ENCODE measurements at places on chromosomes 4 and X.

DNA sequence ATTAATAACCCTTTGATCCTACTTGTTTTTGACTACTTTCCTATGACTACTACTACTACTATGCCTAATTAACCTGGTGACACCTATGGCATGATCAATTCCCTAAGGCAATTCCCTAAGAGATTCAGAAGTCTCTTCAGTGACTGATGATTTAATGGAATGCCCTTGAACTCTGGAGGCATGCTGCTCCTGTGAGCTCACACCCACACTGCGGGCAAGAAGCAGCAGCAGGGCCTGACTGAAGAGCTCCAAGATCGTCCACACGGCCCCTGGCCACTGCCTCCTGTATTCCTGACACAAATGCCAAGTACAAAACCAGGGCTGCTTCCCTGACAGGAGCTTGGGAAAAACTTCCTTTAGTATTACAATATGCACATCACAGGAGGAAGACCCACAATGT lies 74.2 kb upstream of the STS start:
- no peak for DNase-seq

DNA sequence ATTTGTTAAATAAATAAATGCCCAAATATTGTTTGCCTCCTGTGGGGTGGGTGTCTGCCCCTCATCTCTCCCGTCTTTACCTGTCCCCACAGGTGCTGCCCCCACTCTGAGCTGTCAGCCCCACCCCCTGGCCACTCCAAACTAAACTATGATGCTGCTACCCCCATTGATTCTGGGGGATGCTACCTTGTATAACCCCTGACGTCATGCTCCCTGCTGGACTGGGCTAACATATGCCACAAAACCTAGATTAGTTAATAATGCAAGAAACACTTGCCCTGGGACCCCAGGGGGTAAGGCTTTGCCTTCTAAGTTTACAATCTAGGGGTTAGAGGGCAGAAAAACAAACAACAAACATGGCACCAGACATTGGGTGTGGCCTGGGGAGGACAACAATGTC lies 58.6 kb downstream of the MSX1 start:
- DNase-seq: no peak

GRCh38 chrX:97882306-97882705 lies 998.6 kb downstream of the RPA4 start:
- DNase-seq: no peak

- peak; percentile 12 for DNase-seq
These were observed 11.3 kb downstream of the SMIM10L2A start for GRCh38 chrX:135432881-135433521.

DNA sequence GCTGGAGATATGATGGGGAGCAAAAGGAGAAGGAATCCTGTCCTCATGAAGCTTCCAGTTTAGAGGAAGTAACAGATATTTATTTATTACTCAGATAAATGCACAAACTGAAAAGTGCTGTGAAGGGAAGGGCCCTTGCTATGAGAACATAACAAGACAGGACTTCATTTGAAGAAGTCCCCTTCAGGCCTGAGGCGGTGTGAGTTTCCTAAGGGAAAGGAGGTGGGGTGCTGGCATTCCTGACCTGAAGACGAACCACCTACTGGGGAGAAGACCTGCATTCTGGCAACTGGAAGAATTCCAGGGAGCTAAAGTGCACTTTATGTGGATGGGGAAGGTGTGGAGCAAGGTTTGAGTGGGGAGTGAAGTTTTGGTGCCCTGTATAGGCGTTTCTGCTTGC lies 15.9 kb upstream of the SPARCL1 start:
- DNase-seq: no peak

GRCh38 chr4:124459941-124460310 lies 252.6 kb downstream of the ANKRD50 start:
- no peak for DNase-seq

GRCh38 chrX:55057675-55058249 lies 17.1 kb upstream of the PAGE2B start:
- peak; percentile 40 for DNase-seq

- peak; percentile 33 for DNase-seq
These were observed 27.5 kb downstream of the CCDC149 start for GRCh38 chr4:24885342-24885741.

DNA sequence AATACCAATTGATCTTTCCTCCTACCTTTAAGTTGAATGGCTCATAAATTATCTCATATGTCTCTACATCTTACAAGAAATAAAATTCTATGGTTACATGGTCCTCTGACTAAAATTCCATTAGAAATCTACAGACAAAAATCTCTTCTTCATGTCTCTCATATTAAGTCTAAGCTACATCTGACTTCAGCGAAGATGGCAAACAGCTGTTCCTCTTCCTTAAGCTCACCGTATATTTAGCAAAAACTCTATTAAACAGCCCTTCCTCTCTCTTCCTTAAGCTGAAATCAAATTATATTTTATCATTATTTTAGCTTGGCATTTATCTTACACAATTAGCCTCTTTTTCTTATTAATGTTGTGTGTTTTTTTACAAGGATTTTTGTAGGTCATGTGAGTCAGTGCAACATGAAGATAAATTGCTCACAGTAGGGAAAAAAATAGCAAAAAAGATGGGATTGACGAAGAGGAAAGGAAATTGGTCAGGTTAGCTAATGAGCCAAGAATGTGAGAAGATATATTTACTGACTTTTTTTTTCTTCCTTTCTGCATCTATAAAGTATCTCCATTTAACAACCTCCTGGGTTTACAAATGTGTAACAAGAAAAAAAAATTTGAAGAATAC lies 2412.8 kb downstream of the ARAP2 start:
- no peak for DNase-seq

DNA sequence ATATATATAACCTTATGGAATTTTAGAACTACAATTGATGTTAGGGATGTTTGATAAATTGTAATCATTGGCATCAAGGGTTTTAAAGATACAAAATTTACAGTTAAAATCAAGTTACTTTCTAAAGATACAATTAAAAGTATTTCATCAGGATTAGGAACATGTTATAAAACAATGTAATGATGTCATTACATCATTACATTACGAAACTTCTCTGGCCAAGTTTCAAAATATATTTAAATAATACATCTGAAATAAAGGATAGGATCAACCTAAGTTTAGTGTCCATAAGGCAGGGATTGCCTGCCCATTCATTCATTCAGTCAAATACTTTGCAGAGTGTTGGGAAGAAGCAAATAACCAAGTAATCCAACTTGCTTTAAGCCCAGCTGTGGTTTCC lies 75.1 kb downstream of the TENM3 start:
- DNase-seq: no peak

- DNase-seq: peak; percentile 22
These were observed 808 bp downstream of the PRDM5 start for GRCh38 chr4:120921456-120922380.

DNA sequence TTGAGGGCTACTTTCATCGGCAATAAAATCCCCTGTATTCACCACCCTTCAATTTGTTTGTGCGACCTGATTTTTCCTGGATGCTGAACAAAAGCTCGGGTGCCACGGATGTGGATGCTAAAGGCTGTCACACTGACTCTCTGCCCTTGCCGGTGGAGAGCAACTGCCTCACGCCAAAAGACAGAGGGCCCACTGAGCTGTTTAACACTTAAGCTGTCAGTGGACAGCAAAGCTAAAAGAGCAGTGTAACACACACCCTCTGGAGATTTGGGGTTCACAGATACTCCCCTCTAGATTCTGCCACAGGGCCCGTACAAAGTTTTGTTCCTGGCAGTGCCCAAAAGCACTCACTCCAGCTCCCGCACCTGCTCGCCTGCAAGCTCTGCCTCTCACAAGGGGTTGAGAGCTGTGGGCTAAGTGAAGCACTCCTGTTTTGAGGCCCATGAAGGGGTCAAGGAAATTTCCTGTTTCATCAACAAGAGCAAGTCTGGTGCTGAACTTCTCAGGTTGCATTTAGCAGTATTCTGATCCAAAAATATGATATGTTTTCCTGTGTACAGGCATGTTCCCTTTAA lies 1571.9 kb downstream of the ADGRL3 start:
- DNase-seq: no peak

- DNase-seq: no peak
These were observed 270.6 kb downstream of the TRIML1 start for GRCh38 chr4:188409851-188410250.

DNA sequence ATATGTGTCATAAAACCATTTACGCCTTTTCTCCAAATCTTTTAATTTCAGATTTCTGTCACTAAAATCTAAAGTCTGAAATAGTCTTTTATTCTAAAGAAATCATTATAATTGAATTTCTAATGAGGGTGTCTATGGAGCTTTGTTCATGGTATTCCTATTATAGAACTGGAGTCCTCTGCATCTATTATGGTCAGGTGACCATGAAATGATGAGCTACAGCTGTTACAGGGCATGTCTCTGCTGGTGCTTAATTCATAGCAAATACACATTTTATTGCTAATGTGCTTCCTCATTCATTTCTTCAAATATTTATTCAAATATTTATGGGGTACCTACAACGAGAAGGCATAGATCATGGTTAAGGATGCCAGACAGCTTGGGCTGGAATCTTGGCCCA lies 126.1 kb downstream of the NAA11 start:
- DNase-seq: no peak

GRCh38 chr4:48268956-48269860 lies at the start of gene TEC:
Gene TEC, minus strand, starts transcription at chr4:48269838. Its CDS starts 41,224 bp downstream, at chr4:48228614.
- DNase-seq: no peak

DNA sequence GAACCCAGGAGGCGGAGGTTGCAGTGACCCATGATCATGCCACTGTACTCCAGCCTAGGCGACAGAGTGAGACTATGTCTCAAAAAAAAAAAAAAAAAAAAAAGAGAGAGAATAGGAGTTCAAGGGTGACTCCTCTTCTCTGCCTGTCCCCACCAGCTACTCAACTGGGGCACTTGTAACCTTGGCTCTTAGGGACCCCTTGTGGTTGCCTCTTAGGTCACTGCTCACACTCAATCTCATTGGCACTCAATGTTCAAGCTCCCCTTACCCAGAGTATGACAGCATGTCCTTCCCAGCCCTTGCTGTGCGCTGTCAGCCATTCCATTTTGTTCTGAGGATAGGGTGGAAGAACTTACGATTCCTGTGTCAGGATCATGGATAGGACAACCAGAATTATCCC lies 82.4 kb upstream of the BEND4 start:
- no peak for DNase-seq

- no peak for DNase-seq
These were observed 17.8 kb downstream of the PDCL2 start for GRCh38 chr4:55574252-55574651.

DNA sequence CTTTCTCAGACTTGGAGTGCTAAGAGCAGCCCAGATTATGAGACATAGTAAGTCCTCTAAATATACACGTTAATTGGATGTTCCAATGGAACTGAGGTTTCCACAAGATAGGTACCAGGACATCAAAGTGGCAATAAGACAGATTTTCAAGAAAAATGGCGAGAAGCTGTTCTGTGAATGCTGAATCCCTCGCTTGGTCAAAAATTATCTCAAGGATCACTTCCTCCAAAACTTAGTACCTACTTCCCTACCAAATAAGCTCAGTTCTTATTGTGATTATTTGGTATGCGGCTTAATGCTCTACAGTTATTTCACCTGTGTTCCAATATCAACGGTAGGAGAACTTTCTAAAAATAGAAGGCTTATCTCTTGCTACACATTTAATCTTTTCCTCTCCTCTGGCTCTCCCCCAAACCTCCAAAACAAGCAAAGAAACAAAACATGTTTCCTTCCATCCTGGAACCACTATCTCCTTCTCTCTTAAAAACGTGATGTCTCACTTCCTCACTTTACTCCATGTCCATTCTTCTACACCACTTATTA lies 14.7 kb downstream of the PDGFC start:
- no peak for DNase-seq

- DNase-seq: no peak
These were observed 1251.0 kb downstream of the PCDH18 start for GRCh38 chr4:136281307-136281706.

GRCh38 chrX:35244796-35245508 lies 302.4 kb downstream of the FAM47B start:
- DNase-seq: no peak

- no peak for DNase-seq
These were observed 99.8 kb downstream of the TRAPPC11 start for GRCh38 chr4:183758758-183759447.

DNA sequence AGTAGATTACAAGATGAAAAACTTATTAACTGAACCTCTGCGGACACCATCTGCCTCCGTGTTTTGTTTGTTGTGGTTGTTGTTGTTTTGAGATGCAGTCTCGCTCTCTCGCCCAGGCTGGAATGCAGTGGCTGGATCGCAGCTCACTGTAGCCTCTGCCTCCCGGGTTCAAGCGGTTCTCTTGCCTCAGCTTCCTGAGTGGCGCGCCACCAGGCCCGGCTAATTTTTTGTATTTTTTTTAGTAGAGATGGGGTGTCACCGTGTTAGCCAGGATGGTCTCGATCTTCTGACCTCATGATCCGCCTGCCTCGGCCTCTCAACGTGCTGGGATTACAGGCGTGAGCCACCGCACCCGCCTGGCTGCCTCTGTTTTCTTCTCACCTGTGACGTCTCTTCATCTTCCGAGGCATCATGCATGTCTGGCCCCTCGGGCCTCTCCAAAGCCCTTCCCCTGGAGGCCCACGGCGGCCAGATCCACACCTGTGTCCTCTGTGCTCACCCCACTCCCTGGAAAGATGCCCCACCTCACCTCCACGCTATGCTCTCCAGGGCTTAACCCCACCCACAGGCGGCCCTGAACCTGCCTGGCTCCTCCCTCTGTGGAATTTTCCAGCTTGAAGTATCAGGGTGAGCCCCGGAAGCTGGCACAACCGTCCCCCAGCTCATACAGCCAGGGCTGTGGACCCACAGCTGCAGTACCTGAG lies 77.0 kb upstream of the MXD4 start:
- DNase-seq: no peak

- peak; percentile 62 for DNase-seq
These were observed 78.9 kb downstream of the IRF2 start for GRCh38 chr4:184395451-184395917.

DNA sequence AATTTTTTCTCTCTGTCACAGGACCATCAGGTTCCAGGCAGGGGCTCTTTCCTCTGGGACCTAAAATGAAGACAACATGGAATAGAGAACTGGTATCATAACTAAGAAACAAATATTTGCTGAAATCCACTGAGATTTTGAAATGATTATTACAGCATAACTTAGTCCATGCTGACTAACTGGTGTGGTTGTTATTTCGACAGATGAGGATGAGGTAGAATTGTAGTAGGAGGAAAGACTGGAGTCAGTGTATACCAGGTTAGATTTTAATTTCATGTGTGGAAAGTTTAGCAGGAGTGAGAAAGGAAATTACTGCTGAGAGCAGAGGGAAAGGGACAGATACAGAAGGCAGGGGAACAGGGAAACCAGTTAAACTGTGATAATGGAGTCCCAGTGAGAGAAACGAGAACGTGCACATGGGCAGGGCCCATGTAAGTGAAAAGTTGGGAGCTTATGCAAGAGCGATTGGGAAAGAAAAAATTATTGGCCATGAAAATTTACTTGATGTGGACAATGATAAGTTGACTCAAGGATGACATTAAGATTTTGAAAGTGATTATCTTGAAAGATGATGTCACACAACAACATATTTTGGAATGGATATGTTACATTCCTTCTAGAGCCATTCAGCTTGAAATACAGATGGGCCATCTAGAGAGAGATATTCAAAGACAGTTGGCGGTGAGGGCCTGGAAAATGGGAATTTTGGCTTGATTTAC lies 98.7 kb upstream of the DDIT4L start:
- no peak for DNase-seq
